ENCODE measurements at places on chromosomes 7 and 10.

- no peak for ATAC-seq
- peaks cover 6% of the 10 kb centered on the region for H3K36me3 ChIP-seq
- H3K4me3 ChIP-seq = no peak overlapping the region
- H3K4me1 ChIP-seq = no peaks in the 10 kb centered on the region
- H3K27me3 ChIP-seq = peaks cover 6% of the 10 kb centered on the region
These were observed 225.8 kb upstream of the FAM3C start for GRCh38 chr7:121621937-121622336.

GRCh38 chr7:54969208-54969967, 49.4 kb upstream of the EGFR start:
- H3K4me3 ChIP-seq = no peak overlapping the region
- no peak for ATAC-seq
- peaks cover 8% of the 10 kb centered on the region for H3K27me3 ChIP-seq
- no peaks in the 10 kb centered on the region for H3K4me1 ChIP-seq

GRCh38 chr10:17144757-17145156, 15.1 kb upstream of the CUBN start:
- ATAC-seq = no peak

GRCh38 chr10:63265222-63265617, 132.1 kb downstream of the NRBF2 start:
- ATAC-seq = no peak
- H3K27me3 ChIP-seq = no peaks in the 10 kb centered on the region
- H3K36me3 ChIP-seq = peaks cover 12% of the 10 kb centered on the region
- peak overlapping the region; percentile 86 for H3K4me3 ChIP-seq
- peaks cover 27% of the 10 kb centered on the region for H3K4me1 ChIP-seq

- no peaks in the 10 kb centered on the region for H3K27me3 ChIP-seq
- H3K4me1 ChIP-seq = no peaks in the 10 kb centered on the region
- H3K4me3 ChIP-seq = no peak overlapping the region
- no peaks in the 10 kb centered on the region for H3K36me3 ChIP-seq
- no peak overlapping the region for H3K27ac ChIP-seq
These were observed 746.0 kb upstream of the CELF2 start for GRCh38 chr10:10271639-10272192.

DNA sequence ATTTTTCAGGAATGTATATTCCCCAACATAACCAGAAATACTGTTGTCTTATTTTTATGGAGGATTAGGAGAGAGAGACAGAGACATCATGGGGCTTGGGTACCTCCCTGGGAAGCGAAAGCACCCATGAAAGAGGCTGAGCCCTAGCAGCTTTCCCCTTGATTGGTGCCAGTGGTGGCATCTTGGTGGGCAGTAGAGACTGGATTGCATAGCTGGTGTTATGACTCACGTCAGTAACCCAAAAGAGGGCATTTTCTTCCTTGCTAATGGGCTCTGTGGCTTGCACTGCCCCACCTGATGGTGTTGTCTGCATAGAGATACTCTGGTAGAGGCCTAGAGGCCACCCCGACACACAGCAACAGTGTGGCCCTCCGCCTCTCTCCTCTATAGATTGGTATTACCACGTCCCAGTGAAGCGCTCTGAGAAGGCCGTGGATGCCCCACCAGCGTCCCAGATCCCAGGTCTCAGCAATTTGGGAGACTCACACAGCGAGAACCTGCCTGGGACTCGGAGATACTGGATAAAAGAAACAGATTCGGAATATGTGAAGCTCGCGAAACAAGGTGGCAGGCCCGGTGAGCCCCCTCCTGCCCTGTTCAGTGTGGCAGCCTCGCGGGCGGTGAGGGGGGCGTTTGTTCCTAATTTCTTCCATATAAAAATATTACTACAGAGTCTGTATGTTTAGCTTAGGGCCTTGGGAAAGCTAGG, 5.8 kb downstream of the C7orf57 start:
- ATAC-seq = no peak
- H3K27me3 ChIP-seq = peaks cover 19% of the 10 kb centered on the region
- H3K27ac ChIP-seq = no peak overlapping the region
- H3K4me1 ChIP-seq = peaks cover 3% of the 10 kb centered on the region
- H3K36me3 ChIP-seq = no peaks in the 10 kb centered on the region

DNA sequence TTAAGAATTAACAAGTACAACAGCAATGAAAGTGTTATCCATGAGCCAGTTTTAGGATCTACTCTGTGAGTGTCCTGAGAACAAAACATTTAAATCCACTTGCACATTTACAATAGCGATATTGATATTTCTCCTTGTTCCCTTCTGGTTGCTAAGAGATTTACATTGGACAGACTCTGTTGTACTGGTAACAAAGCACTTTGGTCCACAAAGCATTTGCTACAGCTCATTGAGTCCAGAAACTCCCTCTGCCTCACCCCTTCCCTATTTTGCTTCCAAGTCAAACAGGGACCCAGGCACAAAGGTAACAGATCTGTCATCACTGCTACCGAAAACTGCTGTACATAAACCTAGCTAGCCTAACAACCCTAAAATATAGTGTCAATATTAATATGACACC, 2.1 kb downstream of the ANK3 start:
- H3K27ac ChIP-seq = peak overlapping the region; percentile 59
- ATAC-seq = no peak
- peaks cover 27% of the 10 kb centered on the region for H3K4me1 ChIP-seq
- no peaks in the 10 kb centered on the region for H3K27me3 ChIP-seq
- H3K36me3 ChIP-seq = no peaks in the 10 kb centered on the region

DNA sequence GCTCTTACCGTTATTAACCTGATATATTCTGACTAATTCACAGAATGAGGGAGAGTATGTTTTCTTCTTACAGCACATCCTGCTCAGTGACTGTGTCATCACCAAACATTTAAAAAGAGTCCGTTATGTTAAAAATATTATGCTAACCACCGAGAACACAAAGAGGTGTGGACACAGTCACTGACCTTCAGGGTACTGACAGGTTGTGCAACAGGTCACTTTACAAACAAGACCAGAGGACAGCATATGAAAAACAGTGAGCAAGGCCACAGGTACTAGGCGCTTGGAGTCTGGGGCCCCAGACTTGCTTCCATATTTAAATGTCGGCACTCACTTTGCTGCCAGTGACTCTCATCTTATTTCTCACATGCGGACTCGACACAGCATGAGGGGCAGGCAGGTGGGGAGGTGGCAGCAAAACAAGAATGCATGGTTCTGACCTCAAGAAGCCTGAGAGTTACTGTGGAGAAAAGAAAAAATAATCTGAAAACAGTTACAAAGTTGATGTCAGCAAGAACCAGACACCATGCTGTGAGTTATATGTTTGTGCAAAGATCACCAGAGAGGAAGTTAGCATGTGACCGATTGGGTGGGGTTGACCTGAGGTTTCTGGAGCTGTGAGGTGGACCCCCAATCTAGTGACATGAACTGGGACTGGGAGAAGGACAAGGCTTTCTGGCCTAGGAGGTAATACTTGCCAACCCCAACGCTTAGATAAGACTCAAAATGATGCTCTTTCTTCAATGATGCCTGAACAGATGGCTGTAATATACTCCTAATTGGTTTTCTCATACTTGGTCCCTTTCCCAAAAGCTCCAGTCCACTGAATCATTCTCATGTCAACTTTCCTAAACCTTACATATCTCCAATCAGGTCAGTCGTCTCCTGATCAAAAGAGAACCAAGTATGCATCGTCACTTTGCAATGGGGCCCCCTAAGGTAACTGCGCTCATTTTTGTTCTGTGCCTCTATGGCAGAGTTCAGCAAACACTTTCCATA, 102.4 kb downstream of the HIPK2 start:
- peak; percentile 4 for ATAC-seq
- peak overlapping the region; percentile 15 for H3K4me3 ChIP-seq
- peaks cover 44% of the 10 kb centered on the region for H3K36me3 ChIP-seq
